HCT116 (cell line): ENCODE measurements at places on chromosomes 6 and 20. TPM values are rescaled to one million over a fixed set of nuclear protein-coding genes. Genes with fewer than 3 reads are reported as not detected.

PGC gene
- 1.2 TPM for total RNA-seq

EYS gene
- not detected for total RNA-seq

PCK1 gene
- total RNA-seq = 0.49 TPM

SNAP91 gene
- total RNA-seq = not detected

ITPA gene
- 77.3 TPM for total RNA-seq

PTCRA gene
- total RNA-seq = not detected

HAO1 gene
- total RNA-seq = 0.12 TPM

NRSN1 gene
- total RNA-seq = not detected

OR2H1 gene
- not detected for total RNA-seq

ANKEF1 gene
- 15.8 TPM for total RNA-seq

WFDC5 gene
- total RNA-seq = not detected

ZNF76 gene
- total RNA-seq = 47.5 TPM

AGPAT1 gene
- 55.6 TPM for total RNA-seq

C20orf141 gene
- not detected for total RNA-seq

DDO gene
- total RNA-seq = not detected

FILIP1 gene
- 0.05 TPM for total RNA-seq

BPIFA3 gene
- total RNA-seq = not detected

MYB gene
- total RNA-seq = 3.7 TPM

MMS22L gene
- 44.1 TPM for total RNA-seq

HLA-DRB5 gene
- not detected for total RNA-seq

SLC17A9 gene
- 37.6 TPM for total RNA-seq

WFDC10B gene
- not detected for total RNA-seq

MATN4 gene
- 0.64 TPM for total RNA-seq

UST gene
- 6.1 TPM for total RNA-seq

PDYN gene
- not detected for total RNA-seq

SEL1L2 gene
- not detected for total RNA-seq

LHFPL5 gene
- 0.71 TPM for total RNA-seq
